ENCODE measurements at places on chromosomes 1 and 21. TPM values are rescaled to one million over a fixed set of nuclear protein-coding genes. Genes with fewer than 3 reads are reported as not detected.

DNA sequence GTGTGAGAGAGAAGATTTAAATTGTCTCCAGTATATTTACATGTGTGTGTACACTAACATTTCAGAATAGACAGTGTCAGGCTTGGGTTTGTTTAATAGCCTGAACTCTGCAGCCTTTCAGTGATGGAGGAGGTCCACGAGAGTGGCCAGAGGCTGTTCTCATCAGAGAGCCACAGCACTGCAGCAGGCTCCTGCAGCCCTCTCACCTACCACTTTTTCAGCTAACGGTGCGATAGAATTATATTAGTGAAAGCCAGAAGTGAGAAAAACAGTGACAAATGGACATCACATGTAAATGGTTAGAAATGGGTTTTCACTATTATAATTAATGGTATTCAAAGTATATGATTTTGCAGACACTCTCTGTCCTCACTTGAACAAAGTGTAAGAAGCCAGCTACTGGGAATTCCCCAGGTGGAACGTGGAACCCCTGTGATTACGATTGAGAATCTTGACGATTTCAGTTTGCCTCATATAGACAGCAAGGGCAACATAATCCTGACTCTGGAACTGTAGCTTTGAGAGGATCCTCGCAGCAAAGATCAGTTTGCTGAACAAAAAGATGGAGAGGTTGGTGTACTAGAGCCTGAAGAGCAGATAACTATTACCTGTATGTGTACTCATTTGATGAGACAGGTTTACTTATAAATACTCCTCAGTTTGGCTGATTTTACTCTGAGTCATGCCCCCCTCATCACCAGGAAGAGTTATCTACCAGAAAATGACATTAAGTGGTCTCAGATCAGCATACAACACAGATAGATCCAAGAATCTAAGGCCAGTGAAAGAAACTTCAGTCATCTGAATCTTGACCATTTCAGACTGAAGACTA lies 31.4 kb downstream of the IFI16 start:
- DNase-seq = no peak
- H3K27me3 ChIP-seq = no peaks in the 10 kb centered on the region
- H3K4me1 ChIP-seq = no peaks in the 10 kb centered on the region
- no peaks in the 10 kb centered on the region for H3K36me3 ChIP-seq

Gene CHI3L2
- total RNA-seq = 0.89 TPM

Gene KCNH1
- 8.6 TPM for total RNA-seq

- H3K4me1 ChIP-seq = no peaks in the 10 kb centered on the region
- no peak overlapping the region for H3K27ac ChIP-seq
- H3K27me3 ChIP-seq = no peaks in the 10 kb centered on the region
- no peak overlapping the region for H3K4me3 ChIP-seq
- H3K36me3 ChIP-seq = no peaks in the 10 kb centered on the region
Observed at GRCh38 chr1:192159781-192160180, 1.5 kb downstream of the RGS18 start.

DNA sequence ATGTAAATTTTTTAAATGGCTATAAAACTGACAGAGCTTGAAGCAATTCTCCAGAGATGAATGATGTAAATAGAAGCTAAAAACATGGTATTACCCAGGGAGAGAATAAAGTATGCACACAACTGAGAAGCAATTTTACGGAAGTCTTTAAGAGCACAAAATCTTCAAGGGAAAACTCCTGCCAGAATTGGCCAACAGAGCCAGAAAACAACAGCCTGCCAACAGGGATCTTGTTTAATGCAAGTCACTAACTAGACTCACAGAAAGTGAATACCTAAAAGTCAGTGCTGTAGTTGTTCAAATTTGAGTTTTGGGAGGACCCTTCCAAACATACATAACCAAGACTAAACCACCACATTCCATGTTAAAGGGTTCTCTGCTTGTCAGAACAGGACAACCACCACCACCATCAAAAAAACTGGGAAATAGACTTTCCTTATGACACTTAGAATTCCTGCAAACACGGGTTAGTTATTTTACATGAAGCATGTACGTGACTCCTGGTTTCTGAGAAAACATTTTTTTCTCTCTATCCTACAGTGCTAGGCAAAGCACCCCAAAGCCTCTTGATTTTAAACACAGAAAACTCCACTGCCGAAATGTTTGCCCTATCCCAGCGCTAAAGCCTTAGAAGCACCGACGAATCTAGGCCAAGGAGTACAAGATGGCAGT lies 1.6 kb downstream of the EPS15 start:
- H3K4me3 ChIP-seq = peak overlapping the region; percentile 60
- peaks cover 8% of the 10 kb centered on the region for H3K4me1 ChIP-seq
- H3K36me3 ChIP-seq = no peaks in the 10 kb centered on the region
- H3K27me3 ChIP-seq = no peaks in the 10 kb centered on the region
- DNase-seq = no peak
- peak overlapping the region; percentile 79 for H3K27ac ChIP-seq

DNA sequence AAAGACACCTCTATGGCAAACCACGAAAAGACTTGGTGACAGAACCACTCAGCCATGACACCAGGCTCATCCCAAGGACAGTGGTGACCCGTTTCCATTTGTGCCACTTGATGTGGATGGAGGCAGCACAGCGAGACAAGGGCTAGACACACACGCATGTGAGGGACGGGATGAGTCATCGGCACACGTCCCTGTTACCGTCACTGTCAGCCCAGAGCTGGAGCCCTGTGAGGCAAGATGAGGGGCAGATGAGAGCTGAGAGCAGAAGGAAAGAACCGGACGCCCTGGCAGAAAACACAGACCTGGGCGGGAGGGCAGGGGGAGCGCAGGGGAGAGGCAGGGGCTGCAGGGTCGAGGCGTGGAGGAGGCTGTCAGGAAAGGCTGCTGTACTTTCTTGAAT lies 57.8 kb downstream of the SIK1 start:
- H3K4me1 ChIP-seq = peaks cover 55% of the 10 kb centered on the region
- no peaks in the 10 kb centered on the region for H3K27me3 ChIP-seq
- no peak overlapping the region for H3K4me3 ChIP-seq
- no peaks in the 10 kb centered on the region for H3K36me3 ChIP-seq
- no peak for DNase-seq
- H3K27ac ChIP-seq = no peak overlapping the region

GRCh38 chr1:7199077-7199779 lies 414.0 kb downstream of the CAMTA1 start:
- no peak overlapping the region for H3K4me3 ChIP-seq
- no peaks in the 10 kb centered on the region for H3K27me3 ChIP-seq
- DNase-seq = no peak
- H3K4me1 ChIP-seq = peaks cover 12% of the 10 kb centered on the region
- H3K36me3 ChIP-seq = no peaks in the 10 kb centered on the region

- H3K27ac ChIP-seq = no peak overlapping the region
- peaks cover 6% of the 10 kb centered on the region for H3K4me1 ChIP-seq
- no peak for DNase-seq
Observed at GRCh38 chr1:244160455-244161235, 109.6 kb downstream of the ZBTB18 start.

DNA sequence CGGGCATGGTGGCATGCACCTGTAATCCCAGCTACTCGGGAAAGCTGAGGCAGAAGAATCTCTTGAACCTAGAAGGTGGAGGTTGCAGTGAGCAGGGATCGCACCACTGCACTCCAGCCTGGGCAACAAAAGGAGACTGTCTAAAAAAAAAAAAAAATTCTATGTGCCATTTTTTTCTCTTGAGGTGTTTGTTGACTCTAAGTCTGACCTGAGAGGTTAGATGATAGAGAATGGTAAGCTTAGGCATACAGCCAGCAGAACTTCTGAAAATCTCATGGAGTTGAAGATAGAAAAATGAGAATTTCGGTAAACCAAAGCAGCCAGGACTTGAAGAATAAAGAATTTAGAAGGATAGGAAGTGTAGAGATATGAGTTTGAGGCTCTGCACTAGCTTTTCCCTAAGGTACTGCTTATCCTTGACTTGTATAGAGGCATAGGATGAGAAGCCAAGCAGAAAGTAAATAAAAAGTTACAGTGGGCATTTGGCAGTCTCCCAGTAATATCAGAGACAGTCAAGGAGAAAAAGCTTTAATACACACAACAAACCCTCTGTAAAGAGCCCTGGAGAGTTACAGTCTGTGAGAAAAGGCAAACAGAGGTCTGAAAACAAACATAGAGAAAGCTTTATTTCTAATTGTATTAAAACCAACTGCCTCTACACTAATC lies 24.3 kb downstream of the F13B start:
- H3K4me1 ChIP-seq = no peaks in the 10 kb centered on the region
- no peaks in the 10 kb centered on the region for H3K27me3 ChIP-seq
- no peak overlapping the region for H3K27ac ChIP-seq
- H3K4me3 ChIP-seq = no peak overlapping the region
- H3K36me3 ChIP-seq = no peaks in the 10 kb centered on the region
- DNase-seq = no peak

Gene SYNC
- 10.6 TPM for total RNA-seq

Gene CAMK2N1
- 93.3 TPM for total RNA-seq

Gene SYT2
- total RNA-seq = 11.1 TPM

DNA sequence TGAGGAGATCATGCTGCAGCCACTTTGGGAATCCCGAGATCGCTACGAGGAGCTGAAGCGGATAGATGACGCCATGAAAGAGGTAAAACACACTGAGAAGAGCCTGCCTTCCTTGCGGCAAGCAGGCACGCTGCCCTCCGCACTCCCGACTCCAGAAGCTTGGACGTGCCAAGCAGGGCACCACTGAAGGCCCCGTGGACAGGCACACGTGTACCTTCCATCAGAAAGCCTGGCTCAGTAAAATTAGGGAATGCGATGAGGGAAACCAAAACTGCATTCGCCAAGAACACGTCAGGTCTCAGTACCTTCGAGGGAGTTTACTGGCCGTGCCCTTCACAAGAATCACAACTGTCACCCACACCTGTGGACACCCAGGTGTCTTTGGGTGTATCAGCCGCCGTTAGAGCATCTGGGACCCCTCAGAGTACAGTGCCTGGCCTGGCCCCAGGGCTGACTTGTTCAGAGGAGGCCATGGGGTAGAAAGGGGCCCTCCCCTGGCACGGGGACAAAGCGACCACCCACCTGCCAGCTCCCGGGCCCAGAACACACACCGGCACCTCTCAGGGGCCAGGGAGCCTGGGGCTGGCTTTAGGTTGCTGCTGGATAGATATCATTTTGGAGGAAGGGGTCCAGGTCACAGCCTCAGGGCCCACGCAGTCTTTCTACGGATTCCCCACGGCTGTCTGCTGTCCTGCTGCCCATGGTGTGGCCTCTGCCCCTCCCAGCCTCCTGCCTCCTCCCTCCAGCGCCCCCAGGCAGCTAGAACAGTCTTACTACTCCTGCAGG lies 108.4 kb downstream of the WDR4 start:
- H3K4me3 ChIP-seq = no peak overlapping the region
- no peak for DNase-seq
- no peak overlapping the region for H3K27ac ChIP-seq
- H3K36me3 ChIP-seq = peaks cover 99% of the 10 kb centered on the region

Gene SYT11
- total RNA-seq = 118 TPM

GRCh38 chr1:81325397-81325796 lies 475.3 kb upstream of the ADGRL2 start:
- no peaks in the 10 kb centered on the region for H3K36me3 ChIP-seq
- no peak overlapping the region for H3K27ac ChIP-seq
- H3K4me1 ChIP-seq = no peaks in the 10 kb centered on the region
- no peak overlapping the region for H3K4me3 ChIP-seq

Gene HTR6
- total RNA-seq = 0.89 TPM

DNA sequence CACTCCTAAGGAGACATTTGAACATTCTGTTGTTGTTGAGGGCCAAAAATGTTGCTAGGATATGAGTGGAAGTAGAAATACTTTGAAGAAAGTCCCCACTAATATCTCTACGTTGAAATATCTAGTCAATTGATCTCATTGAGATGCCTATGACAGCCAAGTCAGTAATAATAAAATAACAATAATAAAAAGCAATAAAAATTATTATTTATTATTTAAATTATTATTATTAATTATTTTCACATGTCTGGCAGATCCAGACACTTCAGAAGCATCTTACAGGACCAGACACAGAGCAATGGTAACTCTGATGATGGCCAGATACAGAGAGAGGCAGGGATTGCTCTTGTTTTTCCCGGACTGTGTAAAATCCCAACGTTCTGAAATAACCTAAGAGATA lies 143.5 kb upstream of the PALMD start:
- no peak overlapping the region for H3K27ac ChIP-seq
- H3K4me3 ChIP-seq = no peak overlapping the region
- no peak for DNase-seq
- no peaks in the 10 kb centered on the region for H3K27me3 ChIP-seq

- no peaks in the 10 kb centered on the region for H3K36me3 ChIP-seq
- no peaks in the 10 kb centered on the region for H3K27me3 ChIP-seq
- H3K4me3 ChIP-seq = no peak overlapping the region
- no peak for DNase-seq
Observed at GRCh38 chr1:115651391-115651790, 9.6 kb downstream of the VANGL1 start.

- H3K27me3 ChIP-seq = no peaks in the 10 kb centered on the region
- no peak overlapping the region for H3K27ac ChIP-seq
- no peak overlapping the region for H3K4me3 ChIP-seq
- no peak for DNase-seq
- H3K36me3 ChIP-seq = peaks cover 2% of the 10 kb centered on the region
Observed at GRCh38 chr1:184531296-184531695, 144.5 kb downstream of the C1orf21 start.

GRCh38 chr21:15676935-15677334 lies 52.8 kb upstream of the USP25 start:
- no peak overlapping the region for H3K4me3 ChIP-seq
- no peaks in the 10 kb centered on the region for H3K27me3 ChIP-seq
- no peak for DNase-seq
- H3K27ac ChIP-seq = no peak overlapping the region
- H3K36me3 ChIP-seq = no peaks in the 10 kb centered on the region

Gene PPIAL4G
- total RNA-seq = 0.20 TPM

DNA sequence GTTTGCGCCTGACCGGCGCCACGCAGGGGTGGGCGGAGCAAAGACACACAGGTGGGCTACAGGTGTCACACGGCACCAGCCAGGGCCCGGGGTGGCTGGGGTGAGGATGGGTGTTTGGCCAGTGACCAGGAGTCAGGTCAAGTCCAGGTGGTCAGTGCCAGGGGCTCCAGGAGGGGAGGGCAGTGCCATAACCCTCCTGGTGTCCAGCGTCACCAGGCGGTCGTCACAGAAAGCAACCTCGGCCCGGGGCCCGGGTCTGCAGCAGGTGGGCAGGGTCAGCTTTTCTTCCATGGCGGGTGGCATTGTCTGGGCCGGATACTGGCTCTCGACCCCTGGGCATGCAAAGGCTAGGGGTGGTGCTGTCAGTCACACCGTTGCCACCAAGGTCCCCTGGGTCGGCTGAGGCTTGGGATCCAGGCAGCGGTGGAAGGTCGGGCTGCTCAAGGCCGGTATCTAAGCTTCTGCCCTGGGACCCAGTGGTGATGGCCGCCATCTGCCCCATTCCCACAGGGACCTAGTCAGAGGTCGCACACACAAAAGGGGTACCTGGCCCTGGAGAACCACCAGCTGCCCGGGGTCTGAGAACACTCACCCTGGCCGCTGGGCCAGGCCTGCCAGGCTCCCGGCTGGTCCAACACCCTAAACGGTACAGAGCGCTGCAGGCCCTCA lies 1.8 kb downstream of the FNDC10 start:
- no peak for DNase-seq
- no peak overlapping the region for H3K4me3 ChIP-seq
- H3K36me3 ChIP-seq = peaks cover 21% of the 10 kb centered on the region
- H3K27ac ChIP-seq = no peak overlapping the region
- H3K27me3 ChIP-seq = peaks cover 31% of the 10 kb centered on the region
- peaks cover 46% of the 10 kb centered on the region for H3K4me1 ChIP-seq
